ENCODE measurements at places on chromosomes 5 and 9.

DNA sequence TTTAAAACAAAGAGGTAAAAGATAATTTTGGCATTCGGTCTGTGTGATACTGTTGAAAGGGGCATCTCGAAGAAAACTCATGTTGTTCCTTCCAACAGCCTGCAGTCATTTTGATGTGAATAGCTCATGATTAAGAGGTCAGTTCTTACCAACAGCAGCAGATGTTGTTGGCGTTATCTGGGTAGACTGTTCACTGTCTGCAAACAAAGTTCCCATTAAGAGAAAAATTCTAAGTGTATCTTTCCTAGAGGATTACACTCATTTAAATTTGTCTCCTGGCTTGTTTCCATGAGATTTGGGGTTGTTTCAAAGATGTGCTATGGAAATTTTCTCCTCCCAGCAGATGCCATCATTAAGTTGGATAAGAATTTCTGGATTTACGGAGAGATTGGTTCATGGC, 138.2 kb upstream of the RORB start:
- DNase-seq: no peak

DNA sequence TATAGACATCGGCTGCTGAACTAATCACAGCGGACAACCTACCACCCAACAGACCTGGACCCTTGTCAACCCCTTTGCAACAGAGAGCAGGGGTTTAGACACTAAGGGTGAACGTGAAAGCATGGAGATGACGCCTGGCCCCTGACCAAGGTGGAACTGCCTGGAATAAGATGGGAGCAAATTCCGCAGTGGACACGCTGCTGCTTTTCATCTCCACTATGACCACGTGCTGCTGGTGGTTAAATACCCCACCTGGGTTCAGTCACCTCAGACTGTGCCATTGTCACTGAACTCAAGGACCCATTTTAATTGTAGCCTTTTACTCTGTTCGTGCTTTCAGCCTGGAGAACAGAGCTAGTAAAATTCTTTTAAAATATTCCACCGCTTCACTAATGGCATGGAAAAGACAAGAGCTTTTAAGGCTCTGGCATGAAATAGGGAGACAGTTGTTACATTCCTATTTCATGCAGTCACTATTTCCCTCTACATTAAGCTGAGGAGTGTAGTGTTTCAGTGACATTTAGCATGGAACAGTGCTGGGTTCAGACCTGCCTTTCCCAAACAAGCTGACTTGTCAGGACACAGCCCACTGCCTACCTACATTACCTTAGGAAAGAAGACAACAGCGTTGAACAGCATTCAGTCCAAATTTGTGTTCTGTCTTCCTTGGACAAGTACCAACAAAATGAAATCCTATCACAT, 96.8 kb downstream of the ANKRD18B start:
- DNase-seq: no peak

DNA sequence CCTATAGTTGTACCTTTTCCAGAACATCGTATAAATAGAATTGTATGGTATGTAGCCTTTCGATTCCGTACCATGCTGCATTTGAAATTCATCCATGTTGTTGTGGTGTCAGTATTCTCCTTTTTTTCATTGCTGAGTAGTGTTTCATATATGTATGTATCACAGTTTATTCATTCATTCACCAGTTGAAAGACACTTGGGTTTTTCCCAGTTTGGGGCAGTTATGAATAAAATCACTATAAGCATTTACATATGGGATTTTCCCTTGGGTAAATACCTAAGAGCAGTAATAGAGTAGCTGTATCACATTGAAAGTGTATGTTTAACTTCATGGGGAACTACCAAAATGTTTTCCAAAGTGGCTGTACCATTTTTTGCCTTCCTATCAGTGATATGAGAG, 16.1 kb upstream of the FKTN start:
- no peak for DNase-seq

DNA sequence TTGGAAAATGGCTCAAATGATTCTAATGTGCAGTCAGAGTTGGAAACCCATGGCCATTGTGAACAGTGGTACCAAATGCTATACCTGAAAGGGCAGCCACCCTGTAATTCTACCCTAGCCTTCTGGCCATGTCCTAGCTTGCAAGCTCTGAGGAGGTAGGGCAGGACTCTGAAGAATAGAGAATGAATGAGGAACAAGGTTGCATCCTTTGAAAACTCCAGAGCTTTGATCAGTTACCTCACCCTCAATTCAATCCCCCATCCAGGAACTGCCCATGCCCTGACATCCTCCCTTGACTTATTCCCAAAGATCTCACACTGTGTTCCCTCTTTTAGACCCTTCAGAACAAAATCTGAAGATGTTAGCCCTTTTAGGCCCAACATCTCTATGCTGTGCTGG, 17.8 kb upstream of the ERMP1 start:
- no peak for DNase-seq

- no peak for DNase-seq
Observed at GRCh38 chr5:81893961-81894360, 77.9 kb upstream of the ATG10 start.

DNA sequence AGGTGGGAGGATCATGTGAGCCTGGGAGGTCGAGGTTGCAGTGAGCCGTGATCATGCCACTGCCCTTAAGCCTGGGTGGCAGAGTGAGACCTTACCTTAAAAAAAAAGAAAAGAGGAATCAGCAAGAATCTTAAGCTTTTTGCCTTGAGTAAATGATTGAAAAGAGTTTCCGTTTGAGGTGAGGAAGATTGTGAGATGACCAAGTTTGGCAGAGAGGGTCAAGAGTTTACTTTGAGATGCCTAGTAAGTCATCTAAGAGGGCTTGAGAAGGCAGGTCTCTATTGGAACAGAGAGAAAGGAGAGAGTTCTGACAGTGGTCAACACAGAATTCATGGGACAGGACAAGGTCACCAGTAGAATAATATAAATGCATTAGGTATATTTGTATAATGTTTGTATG, 572.1 kb downstream of the TLE4 start:
- DNase-seq: no peak

DNA sequence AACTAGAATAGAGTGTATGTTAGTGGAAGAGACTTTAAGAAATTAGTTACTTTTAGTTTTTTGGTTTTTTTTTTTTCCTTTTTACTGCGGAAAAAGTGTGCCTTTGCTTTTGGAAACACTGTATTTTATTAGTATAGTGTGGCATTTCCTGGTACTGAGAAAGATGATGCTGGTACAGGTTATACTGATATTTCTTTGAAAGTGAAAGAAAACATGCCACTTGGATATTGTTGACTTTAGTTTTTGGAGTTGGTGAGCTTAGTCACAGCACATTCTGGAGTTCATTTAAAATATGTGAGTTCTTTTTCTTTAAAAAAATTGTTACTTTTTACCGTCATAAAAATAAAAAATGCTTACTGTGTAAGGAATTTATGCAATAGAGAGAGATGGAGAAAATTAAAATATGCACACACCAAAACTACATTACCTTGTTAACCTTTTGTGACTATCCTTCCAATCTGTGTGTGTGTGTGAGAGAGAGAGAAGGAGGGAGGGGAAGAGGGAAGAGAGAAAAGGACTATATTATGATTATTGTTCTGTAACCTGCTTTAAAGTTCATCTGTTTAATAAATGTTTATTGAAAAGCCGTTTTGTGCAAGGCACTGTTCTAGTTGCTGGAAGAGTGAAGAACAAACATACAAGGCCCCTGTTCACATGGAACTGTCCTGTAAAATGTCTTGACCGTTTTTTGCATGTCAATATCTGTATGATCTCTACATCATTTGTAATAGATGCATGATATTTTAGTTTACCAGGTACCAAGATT, 1.9 kb downstream of the UGCG start:
- DNase-seq: no peak

DNA sequence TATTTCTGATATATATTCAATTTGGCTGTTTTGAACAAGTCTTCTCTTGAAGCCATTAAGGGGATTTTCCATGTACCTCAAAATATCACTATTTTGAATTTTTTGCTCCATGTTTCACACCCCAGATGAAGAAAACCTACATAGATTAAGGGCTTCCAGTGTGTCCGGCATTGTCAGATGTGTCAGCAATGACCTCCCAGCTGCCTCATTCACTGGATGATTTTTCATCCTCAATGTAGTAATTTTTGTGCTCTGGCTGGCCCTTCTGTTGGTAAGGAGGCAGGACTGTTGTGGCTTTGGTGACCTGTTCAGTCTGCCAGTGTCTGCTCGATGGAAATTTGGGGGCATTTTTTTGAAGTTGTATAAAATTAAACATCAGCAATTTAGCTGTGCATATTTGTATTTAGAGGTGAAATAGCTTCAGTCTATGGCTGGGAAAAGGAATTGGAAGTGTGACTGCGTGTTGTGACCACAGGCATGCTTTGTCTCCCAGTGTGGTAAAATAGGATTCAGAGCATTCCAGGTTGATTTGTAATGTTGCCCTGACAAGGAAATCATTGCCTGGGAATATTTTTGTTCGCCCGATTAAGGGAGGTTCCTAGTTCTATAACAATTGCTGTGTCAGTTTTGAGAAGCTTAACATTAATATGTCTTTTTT, 312.4 kb downstream of the ARHGEF28 start:
- no peak for DNase-seq

GRCh38 chr5:73709536-73710129, 83.6 kb downstream of the ARHGEF28 start:
- no peak for DNase-seq

GRCh38 chr9:134637241-134637640, 4.4 kb upstream of the COL5A1 start:
- no peak for DNase-seq

GRCh38 chr5:23157169-23157568, 304.0 kb upstream of the CDH12 start:
- DNase-seq: no peak

GRCh38 chr5:99721506-99721905, 792.7 kb upstream of the CHD1 start:
- no peak for DNase-seq

GRCh38 chr5:59648949-59649921, 244.3 kb downstream of the PDE4D start:
- no peak for DNase-seq

DNA sequence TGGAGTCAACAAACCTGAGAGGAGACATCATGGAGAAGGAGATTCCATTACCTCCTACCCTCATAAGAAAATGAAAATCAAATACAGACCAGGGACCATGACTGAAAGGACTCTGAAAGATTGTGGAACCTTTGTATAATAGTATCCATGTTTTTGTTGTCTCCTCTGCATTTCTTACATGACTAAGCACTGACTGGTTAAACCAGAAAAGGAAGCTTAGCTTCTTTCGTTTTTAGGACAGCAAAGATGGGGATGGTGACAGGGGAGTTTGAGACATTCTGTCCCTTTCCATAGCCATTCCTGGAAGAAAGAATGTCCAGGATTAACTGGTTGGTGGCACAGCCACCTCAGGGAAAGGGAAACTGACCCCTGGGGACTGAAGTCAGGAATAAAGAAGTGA, 22.2 kb downstream of the ITGA1 start:
- no peak for DNase-seq

Data from stimulated activated CD8-positive, alpha-beta memory T cell treated with anti-CD3 and anti-CD28 coated beads, Interleukin-4, amount 100 ng/mL, for 4 hours (primary cell).